ENCODE measurements at places on chromosomes 3 and 15.

- DNase-seq = no peak
These were observed 97.1 kb downstream of the TMEM108 start for GRCh38 chr3:133135306-133135705.

DNA sequence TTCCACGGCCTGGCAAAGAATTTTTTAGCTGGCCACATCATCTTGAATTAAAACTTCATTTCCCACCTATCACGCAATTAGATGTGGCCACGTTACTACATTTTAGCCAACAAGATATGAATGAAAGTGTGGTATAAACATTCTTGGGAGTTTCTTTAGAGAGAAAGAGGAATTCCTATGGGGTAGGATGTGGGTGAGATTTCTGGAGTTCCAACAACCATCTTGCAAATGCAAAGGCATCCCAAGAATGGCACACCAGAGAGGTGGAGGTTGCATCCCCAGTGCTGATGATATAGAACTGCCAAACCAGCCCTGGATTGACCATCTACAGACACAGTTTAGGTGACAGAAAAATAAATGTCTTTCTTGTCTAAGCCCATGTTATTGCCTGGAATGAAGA lies 66.3 kb upstream of the AKAP13 start:
- no peak for DNase-seq

DNA sequence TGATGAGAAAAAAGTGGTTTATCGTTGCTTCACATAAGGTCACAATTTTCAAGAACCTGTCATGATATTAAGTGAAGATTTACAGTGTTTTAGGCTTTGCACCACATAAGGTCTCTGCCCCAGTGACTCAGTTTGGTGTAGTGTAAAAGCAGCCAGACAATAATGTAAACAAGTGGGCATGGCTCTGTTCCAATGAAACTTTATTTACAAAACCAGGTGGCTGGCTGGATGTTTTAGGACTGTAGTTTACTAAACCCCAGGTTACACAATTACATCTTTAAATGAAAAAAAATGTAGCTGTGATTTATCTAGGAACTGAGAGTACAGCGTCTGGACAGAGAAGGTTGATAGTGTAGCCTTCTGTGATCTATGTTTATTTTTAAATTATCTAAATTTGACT lies 9.7 kb upstream of the FBXL22 start:
- DNase-seq = no peak

- no peak for DNase-seq
These were observed 456.9 kb upstream of the UBE2E2 start for GRCh38 chr3:22746221-22746620.

- DNase-seq = no peak
These were observed 264.0 kb upstream of the CRBN start for GRCh38 chr3:3443482-3443881.

DNA sequence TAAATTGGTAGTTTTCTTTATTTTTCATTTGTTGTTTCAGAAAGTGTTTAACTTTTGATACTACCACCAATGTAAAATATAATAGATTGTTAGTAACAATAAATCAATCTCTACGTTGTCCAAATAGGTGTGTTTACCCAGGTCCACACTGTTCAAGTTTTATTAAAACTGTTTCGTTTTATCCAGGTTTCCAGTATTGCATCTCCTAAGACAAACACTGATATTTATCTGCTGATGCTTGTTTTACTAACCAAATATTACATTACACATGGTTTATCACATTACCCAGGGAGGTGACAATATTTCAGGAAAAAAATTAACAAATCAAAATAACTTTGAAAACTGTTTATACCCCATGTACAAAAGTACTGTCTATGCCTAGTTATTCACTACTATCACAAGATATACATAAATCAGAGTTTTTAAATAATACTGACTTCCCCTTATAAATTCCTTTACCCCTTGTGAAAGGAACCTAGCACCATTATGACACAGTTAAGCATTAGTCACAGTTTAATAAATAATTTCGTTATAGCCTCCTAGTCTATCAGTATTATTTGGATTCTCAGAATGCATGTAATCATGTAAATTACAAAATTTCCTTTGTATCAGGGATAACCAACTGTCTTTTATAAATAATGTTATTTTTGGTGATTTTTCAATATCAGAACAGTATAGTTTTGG lies 205.3 kb downstream of the ZBTB20 start:
- DNase-seq = no peak

- DNase-seq = no peak
These were observed 204.8 kb upstream of the IGF1R start for GRCh38 chr15:98443526-98443925.

- no peak for DNase-seq
These were observed 281.3 kb downstream of the EPHB1 start for GRCh38 chr3:135076341-135076740.

DNA sequence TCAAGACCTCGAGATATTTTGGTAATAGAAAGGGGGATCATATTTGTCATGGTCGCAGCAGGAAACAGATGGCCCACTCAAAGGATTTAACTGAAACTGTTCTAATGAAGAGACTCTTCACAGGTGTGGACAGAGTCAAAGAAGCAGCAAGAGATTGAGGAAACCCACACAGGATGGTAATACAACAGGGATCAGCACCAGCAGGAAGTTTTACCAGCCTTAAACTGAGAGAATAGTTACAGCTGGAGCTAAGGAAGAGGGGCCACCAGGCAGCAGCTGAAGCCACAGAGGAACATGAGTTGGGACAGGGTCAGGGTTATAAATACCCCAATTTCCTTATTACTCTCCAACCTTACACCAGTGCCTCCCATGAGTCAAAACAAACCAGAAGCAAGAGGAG lies 131.8 kb upstream of the UBE2E2 start:
- DNase-seq = no peak

DNA sequence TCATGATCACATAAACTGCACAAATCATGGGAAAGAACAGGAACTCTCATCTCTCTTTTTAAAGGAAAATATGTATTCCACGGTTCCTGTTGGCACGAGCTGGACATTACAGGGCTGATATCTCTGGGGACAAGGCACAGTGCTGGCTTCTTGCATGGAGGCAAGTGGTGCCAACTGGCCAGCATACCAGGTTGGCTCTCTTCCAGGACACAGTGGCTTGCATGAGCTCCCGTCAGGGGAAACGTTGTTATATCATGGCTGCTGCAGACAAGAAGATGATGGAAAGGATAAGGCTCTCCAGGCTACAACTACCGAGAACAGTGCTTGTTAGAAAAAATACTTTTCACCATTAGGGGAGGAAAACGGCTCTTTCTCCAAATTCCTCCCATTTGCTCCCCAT lies 283.9 kb downstream of the RORA start:
- DNase-seq = no peak

GRCh38 chr3:80238606-80239005 lies 470.8 kb upstream of the ROBO1 start:
- no peak for DNase-seq

DNA sequence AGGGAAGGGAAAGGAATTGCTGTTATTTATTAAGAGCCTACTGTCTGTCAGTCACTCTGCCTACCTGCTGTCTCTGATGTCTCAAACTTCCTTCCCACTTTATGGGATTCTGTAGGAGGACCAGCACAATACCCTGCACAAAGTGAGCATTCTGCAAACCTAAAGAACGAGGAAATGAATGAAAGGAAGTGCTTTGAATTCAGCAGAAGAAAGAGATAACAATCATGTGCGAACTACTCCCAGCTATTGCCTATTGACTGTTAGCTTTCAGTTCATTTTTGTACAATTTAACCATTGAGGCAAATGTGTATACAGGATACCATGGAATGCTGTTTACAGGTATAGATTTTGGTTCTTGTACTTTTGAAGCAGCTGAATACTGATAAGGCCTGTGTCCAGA lies 66.8 kb downstream of the CMSS1 start:
- DNase-seq = no peak

GRCh38 chr15:63856711-63857460 lies 23.1 kb upstream of the HERC1 start:
- DNase-seq = peak; percentile 82

GRCh38 chr15:98878172-98878571 lies 129.4 kb downstream of the PGPEP1L start:
- DNase-seq = no peak

GRCh38 chr15:101193806-101194545 lies 57.9 kb downstream of the CHSY1 start:
- no peak for DNase-seq

DNA sequence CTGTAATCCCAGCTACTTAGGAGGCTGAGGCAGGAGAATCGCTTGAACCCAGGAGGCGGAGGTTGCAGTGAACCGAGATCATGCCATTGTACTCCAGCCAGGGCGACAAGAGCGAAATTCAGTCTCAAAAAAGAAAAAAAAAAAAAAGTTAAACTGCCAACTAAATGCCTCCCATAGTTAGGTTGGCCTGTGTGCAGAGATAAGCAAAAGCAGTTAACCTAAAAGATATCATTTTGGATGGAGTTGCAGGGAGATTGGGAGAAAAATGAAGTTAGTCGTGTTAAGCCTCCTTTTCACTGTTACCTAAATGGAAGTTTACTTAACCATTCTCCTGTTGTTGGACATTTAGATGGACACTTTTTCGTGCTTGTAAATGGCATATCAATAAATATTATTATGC lies 11.4 kb upstream of the FETUB start:
- DNase-seq = no peak

GRCh38 chr3:189914799-189915198 lies 205.9 kb downstream of the P3H2 start:
- DNase-seq = no peak

GRCh38 chr3:126496894-126497850 lies 20.4 kb downstream of the UROC1 start:
- no peak for DNase-seq

GRCh38 chr3:101303089-101303731 lies 17.2 kb downstream of the IMPG2 start:
- peak; percentile 23 for DNase-seq

GRCh38 chr15:74868059-74868458 lies 5.1 kb downstream of the SCAMP2 start:
- DNase-seq = no peak

- DNase-seq = peak; percentile 64
These were observed 36.1 kb upstream of the PLSCR5 start for GRCh38 chr3:146640955-146641867.

GRCh38 chr3:187213616-187214015 lies 16.3 kb downstream of the RTP1 start:
- DNase-seq = no peak

DNA sequence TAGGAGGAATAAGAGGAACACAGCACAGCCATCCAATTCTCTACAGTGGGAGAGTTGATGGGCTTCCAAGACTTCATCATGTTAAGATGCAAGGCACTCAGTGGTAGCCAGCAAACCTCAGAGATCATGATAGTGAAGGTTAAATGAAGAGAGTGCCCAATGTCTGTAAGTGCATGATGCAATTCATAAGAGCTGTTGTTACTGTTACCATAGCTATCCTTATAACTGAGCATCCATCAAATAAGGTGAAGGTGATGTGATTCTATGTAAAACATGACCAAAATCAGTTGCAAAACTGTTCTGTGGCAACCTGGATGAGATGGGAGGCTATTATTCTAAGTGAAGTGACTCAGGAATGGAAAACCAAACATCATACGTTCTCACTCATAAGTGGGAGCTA lies 289.7 kb downstream of the MAGI1 start:
- no peak for DNase-seq

DNA sequence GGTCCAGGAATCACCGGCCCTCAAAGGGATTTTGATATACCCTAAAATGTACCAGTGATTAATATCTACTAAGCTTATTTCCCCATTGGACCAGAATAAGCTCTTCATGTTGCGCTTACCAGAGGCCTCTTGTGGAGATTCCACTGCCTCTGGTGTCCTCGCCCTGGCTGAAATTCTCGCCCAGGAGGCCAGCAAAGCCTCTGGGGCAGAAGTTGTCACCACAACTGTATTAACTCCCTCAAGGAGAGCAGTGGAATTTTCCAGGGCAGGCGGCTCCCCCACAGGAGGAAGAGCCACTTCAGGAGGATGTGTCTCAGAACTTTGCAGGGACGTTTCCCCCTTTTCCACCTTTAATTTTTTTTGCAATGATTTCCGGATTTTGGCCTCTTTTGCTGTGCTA lies 6.9 kb downstream of the DPPA4 start:
- DNase-seq = no peak

DNA sequence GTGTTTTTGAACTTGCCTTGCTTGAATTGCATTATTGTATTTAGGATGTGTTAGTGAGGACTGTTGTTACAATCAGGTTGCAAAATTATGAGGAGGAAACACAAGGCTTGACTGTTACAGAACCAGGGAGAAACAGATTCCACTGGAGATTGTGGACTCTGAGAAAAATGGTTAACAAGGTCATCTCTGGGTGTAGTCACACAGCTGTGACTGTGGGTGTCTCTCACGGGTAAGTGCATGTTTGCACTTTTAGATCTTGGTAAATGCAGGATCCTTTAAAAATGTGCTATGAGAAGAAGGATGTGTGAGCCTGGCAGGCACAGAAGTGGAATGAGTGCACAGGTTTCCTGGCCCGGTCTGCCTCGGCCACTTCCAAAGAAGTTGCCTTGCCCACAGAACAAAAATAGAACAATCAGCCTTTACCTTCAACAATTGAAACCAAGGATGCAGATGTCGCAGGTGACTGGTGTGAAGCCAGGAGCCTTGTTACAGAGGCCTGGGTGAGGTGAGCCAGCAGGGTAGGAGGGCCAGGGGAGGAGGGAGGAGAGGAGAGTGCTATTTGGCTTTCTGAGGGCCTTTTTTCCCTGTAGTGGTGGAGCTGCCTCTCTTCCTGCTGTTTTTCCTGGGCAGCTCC lies 68.0 kb downstream of the ABHD5 start:
- DNase-seq = no peak

DNA sequence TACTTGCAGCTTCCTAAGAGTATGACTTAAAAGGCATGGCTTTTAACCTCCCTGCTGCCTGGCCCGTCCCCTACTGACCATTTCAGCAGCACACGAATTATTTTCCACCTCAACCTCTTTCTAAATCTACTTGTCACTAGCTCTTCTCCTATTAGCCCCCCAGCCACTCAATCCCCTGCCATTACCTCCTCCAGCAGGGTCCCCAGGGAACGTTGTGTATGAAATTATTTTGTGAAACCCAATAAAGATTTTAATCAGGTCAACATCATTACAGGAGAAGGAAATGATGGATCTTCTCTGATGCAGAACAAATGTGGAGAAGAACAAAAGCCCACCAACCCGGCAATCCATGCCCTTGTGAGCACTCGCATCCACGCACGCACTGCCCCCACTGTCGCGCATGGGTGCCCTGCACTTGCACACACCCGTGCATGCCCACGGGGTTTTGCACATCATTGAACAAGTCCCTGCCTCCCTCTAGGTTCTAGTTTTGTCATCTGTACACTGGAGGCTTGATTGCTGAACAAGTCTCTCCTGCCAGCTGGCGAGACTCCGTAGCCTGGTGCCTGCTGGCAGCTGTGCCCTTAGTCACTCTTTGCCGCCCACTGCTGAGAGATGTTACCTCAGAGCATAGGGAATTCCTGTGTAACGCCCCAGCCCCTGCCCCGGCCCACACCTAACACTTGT lies 51.6 kb downstream of the LINGO1 start:
- DNase-seq = no peak

- DNase-seq = no peak
These were observed 27.9 kb downstream of the CD276 start for GRCh38 chr15:73712107-73712506.

GRCh38 chr15:98657721-98658120 lies 9.4 kb downstream of the IGF1R start:
- no peak for DNase-seq

GRCh38 chr3:82132210-82133069 lies 371.0 kb upstream of the GBE1 start:
- no peak for DNase-seq
